ENCODE measurements at places on chromosomes 4 and X.

- no peak for DNase-seq
Observed at GRCh38 chr4:158681629-158682028, 9.5 kb downstream of the ETFDH start.

GRCh38 chrX:42900947-42901346, 123.0 kb upstream of the PPP1R2C start:
- DNase-seq = no peak

GRCh38 chr4:16914208-16914607, 15.8 kb upstream of the LDB2 start:
- DNase-seq = no peak

DNA sequence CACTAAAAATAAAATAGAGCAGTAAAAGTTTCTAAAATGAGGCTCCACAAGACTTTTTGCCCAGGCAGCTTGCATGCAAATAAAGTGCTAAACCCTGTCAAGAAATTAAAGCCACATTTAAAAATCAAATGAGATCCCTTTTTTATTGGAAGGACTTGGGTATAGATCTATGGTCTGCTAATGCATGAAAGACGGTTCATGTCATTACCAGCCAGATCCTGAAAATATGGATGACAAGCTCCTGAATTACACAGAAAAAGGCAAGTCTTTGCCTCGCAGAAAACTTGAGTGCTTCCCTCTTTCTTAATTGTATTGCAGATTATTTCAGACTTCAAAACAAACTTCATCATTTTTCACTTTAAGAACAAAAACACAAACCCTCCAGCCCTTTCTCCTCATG, 169.6 kb downstream of the LDB2 start:
- no peak for DNase-seq

- DNase-seq = no peak
Observed at GRCh38 chr4:5815641-5816040, 77.2 kb downstream of the CRMP1 start.

DNA sequence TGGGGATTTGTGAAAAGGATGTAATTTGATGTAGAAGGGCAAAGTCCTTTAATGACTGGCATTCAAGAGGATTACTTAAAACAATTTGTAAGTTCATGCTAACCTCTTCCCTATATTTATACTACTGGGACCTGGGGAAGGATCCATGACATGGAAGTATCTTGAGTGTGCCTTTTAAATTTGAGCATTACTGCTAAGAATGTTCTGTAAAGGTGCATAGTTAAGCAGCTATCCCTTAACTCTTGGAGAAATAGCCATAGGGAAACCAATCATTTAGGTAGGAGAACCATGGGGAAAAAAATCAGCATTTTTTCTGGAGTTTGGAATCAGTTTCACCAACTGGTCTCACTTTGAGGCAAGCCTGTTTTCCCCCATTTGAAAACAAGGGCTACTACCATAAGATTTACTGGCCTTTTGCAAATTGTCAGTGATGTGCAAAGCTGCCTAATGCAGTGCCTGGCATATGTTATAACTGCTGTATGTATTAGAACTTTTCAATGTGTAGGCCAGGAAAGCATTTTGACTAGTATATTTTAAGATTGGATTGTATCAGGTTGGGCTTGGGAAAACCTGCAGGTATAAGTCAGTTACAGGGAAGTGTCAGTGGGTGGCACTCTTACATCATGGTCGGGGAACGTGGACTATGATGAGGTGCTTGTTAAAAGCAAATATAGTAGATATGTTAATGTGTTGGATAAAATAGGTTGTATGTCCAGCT, 72.1 kb downstream of the PRSS12 start:
- DNase-seq = no peak

- DNase-seq = no peak
Observed at GRCh38 chr4:136316961-136317360, 1215.3 kb downstream of the PCDH18 start.

GRCh38 chr4:150950657-150951288, 64.3 kb downstream of the LRBA start:
- DNase-seq = no peak

GRCh38 chr4:141643557-141643956, 7.2 kb downstream of the IL15 start:
- DNase-seq = no peak

DNA sequence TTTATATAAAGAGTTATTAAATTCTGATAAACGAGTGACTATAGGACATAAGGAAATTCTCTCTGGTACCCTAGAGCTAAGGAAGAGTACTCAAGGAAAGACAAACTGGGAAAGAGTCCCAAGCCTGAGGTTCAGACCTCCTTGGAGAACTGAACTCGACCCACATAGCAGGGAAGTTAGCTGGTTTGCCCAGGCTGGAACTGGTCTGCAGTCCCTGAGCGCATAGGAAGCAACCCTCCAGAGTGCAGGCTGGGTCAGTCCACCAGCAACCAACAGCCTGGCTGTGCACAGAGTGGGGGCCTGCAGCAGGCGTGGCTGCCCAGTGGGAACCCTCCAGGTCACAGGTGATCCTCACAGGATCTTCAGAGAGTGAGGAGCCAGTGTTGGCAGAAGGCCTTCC, 114.1 kb downstream of the SOWAHB start:
- DNase-seq = no peak

GRCh38 chrX:137031039-137031438, 2.8 kb downstream of the GPR101 start:
- no peak for DNase-seq

DNA sequence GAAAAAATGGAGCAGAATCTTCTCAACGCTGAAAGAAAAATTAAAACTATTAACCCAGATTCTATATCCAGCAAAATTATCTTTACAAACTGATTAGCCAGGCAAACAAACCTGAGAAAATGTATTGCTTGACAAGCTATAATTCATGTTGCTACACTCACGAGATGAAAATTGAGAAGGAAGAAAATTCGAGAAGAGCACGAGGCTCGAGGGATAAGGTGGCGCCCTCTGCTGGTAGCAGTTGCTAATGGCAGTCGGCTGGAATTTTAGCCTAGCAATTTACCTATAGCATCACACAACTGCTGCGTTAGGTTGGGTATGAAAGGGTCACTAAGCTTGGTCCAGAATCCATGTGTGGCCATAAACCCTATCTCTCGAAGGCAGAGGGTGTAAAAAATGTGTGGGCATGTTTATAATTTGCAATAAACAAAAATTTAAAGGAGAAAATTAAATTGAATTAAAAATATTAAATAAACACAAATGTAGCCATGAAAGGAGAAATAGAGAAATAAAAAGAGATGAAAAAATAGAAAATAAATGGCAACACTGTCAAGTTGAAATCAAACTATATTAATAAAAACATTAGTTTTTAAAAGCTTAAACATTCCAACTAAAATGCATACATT, 126.6 kb downstream of the PPP4R3C start:
- DNase-seq = no peak

DNA sequence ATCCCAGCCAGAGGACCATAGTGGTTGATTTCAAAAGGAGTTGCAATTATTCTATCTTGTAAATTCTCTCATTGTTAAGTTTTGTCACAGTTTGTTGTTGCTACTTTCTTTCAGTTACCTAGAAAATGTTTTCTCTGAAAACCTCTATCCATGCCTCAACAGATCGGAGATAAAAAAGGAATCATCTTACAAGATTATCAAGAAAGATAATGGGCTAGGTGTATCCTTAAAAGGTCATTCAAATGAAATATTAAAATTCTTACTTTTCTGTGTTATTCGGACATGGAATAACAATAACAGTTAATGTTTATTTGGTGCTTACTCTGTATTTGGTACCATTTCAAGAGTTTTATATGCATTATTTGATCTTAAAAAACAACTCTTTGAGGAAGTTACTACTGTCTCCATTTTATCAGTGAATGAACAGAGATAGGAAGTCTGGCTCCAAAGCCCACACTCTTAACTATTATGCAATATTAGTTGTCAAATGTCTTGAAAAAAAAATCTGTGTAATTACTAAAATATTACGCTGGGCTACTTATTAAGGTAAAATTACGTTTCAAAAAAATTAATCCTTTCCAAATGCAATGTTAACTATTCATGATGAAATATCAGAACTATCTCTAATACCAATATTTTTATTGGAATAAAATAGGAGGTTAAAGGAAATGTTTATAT, 97.5 kb downstream of the SNCA start:
- no peak for DNase-seq

DNA sequence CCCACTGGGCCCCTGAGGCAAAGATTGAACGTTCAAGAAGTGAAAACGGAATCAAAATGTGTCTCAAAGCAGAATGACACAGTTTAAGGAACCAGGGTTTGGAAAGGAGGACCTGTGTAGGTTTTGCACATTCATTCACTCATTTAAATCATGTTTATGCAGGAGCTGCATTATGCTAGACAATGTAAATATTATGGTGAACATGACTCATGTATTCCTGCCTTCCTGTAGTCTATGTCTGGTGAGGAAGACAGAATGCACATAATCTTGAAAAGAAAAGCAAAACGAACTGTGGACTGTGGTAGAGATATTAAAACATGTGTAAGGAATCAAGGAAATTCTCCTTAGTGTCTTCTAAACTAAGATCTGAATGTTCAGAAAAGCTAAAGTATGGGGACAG, 311.8 kb upstream of the SMIM31 start:
- no peak for DNase-seq

GRCh38 chrX:128619490-128619889, 567.3 kb upstream of the ACTRT1 start:
- DNase-seq = no peak

All from stimulated activated CD8-positive, alpha-beta memory T cell treated with anti-CD3 and anti-CD28 coated beads, Interleukin-4, amount 100 ng/mL, for 4 hours (primary cell).